LNCaP clone FGC (cell line): ENCODE measurements at places on chromosomes 11 and 22.

DNA sequence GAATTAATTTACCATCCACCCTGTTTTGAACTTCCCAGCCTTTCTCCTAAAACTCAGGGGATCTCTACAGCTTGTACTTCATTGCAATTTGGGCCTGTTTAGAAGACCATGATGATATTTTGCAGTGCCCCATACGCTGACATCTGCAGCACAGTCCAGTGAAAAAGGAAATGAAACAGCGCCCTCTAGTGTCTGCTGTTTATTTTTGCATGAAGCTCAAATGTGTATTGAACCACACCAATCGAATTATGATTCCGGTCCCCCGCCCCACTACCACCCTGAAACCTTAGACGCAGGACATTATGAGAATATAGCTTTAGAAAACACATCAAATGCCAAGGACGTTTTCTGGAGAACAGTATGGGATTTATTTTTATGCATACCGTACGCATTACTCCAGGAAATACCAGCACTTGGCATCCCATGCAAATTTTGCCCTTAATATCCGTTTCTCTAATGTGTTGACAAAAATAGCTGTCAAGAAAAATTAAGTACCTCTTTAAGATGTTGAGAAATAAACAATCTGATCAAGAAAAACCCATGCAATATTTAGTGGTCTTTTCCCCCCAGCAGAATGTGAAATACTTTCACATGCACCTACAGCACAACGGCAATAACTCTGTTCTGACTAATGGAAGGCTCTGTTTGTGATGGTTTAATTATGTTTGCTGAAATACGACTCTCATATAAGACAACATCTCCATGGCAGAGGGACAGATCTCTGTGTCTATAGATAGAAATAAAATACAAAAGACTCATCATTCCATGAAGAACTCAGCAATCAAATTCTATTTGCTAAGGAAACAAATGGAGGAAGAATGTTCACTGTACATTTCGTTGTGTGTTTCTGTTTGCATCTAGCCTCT is 93.9 kb downstream of the TECTA start:
- peak; percentile 92 for DNase-seq

- DNase-seq: no peak
Observed at GRCh38 chr11:99066618-99067317, 46.0 kb downstream of the CNTN5 start.

GRCh38 chr22:27895600-27895999 is 23.5 kb downstream of the PITPNB start:
- DNase-seq: no peak

- DNase-seq: no peak
Observed at GRCh38 chr11:3037040-3037944, 19.9 kb downstream of the CARS1 start.

DNA sequence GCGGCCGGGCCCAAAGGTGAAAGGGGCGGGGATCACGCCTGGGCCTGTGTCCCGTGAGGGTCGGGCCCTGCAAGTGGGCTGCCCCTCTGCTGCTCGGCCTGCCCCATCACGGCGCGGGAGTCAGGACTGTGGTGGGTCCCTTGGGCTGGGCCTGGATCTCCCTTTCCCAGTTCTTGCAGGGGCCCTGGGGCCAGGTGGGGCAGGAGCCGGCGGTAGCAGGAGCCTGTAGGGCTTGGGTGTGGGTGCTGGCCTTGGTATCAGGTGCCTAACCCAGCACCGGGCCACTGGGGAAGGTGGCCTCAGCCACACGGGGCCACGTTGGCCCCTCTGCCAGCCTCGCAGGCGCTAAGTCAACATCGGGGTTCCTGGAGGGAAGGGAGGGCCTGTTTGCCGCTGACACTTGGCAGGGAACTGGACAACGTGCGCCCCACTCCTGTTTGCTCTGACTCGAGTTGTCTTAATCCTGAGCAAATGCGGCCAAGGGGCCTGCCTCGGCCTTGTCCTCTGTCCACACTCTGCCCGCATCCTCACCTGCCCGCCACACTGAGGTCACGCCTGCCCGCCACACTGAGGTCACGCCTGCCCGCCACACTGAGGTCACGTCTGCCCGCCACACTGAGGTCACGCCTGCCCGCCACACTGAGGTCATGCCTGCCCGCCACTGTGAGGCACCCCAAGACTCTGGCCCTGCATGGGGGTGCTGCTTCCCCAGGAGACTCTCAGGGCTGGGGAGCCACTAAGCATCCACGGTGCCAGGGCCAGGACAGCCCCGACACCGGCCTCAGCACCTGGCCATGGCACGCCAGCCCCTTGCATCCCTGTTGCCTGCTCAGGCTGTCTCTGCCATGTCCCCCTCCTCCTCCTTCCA is 14.2 kb upstream of the MUC5B start:
- no peak for DNase-seq

- DNase-seq: no peak
Observed at GRCh38 chr22:48182031-48182430, 1419.6 kb downstream of the TBC1D22A start.

DNA sequence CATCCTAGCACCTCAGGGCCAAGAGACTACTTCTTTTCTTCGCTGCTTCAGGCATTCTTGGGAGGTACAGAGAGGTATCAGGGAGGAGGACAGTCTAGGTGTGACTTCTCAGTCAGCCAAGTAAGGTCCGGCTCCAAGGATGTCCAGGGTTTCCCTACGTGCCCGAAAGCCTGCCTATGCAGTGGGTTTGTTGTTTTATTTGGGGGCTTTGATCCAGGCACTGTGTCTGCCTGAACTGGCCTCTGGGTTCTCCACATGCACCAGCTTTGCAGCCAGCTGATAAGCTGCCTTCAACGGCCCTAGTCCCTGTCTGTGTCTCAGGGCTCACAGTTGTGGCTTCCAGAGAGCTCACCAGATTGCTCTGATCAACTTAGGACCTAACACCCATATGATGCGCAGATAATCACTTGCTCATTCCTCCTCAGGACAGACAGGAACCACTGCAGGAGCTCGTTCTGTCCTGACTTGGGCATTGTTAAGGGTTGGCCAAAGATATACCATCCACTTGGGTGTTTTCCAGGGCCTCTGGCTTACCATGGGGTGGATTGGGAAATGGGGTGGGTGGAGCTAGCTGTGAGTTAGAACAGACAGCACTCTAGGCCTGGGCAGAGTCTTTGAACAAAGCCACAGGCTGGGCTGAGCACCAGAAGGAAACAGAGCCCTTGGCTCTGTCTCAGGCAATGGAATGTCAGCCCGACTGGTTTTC is 45.5 kb upstream of the CRYBB3 start:
- peak; percentile 83 for DNase-seq

GRCh38 chr11:37050311-37050710 is 452.3 kb upstream of the RAG2 start:
- no peak for DNase-seq

DNA sequence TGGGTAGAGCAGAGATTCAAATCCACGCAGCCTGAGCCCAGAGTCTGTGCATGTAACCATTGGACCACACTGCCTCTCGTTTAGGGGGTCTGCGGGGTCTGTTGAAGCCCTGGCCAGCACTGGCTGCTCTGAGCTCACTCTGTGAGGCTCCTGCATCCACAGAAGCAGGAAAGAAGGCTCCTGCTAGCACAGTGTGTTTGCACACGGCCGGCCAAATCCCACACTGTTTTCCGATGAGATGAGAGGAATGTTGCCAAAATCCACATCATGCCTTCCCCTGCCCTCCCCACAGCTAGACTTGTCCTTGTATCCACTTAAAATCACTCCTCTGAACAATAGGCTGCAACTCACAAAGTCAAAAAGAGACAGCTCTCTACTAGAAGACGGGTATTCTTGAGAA is 10.6 kb upstream of the SLC22A12 start:
- peak; percentile 47 for DNase-seq

- no peak for DNase-seq
Observed at GRCh38 chr11:33027846-33028536, 11.4 kb upstream of the TCP11L1 start.

- DNase-seq: no peak
Observed at GRCh38 chr11:75862437-75862836, 47.4 kb downstream of the UVRAG start.

- no peak for DNase-seq
Observed at GRCh38 chr11:65316227-65317024, 1.8 kb downstream of the CDC42EP2 start.

GRCh38 chr11:99645934-99646333 is 625.2 kb downstream of the CNTN5 start:
- DNase-seq: peak; percentile 86

GRCh38 chr11:1040428-1041148 is 4.1 kb upstream of the MUC6 start:
- DNase-seq: no peak

DNA sequence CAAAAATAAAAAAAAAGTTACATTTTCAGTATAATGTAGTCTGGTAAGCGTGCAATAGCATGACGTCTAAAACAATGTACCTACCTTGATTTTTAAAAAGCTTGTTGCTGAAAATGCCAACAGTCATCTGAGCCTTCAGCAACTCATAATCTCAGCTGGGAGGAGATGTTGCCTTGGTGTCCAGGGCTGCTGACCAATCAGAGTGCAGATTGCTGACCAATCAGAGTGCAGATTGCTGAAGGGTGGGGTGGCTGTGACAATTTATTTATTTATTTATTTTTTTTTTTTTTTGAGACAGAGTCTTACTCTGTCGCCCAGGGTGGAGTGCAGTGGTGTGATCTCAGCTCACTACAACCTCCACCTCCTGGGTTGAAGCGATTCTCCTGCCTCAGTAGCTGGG is 17.8 kb downstream of the ZBED4 start:
- DNase-seq: no peak

DNA sequence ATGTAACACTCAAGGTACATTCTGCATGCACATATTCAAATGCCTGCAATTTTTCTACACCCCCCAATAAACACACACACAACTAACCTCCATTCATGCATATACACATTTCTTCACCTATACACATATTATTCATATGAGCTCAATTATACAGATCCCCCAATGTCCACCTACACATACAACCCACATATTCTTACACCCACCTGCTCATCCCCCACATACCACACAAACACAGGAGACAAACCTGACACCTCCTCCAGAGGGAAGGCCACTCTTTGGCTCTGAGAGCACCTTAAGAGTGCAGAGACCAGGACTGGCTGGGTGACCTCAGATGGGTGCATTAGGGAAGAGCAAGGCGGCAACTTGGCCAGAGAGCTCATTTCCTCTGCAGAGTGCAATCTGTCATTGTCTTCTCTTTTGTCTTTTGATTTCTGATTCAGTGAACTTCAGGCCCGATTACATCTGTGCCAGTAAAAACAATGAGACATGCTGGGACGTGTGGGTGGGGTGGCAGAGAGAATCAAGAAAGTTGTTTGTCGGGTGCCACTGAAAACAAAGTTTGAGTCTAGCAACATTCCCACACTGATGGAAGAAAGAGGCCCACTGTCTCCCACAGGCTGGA is 208.4 kb downstream of the NXPE2 start:
- DNase-seq: no peak

DNA sequence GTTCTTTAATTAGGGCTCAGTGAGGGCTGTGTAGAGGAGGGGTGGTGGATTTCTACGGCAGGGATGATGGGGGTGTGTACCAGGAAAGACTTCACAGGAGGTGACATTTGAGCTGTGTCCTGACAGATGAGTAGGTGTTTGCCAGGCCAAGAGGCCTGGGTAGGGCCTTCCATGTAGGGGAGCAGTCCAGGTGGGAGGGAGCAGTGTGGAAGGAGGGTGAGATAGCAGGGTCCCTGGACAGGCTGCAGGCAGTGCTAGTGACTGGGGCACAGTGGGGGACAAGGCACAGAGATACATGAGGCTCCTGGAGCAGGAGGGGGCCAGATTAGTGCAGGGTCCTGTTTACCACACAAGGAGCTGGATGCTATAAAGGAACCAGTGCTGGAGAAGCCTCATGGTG is 147.9 kb upstream of the CADM1 start:
- no peak for DNase-seq

- no peak for DNase-seq
Observed at GRCh38 chr11:16856022-16856471, 117.6 kb downstream of the C11orf58 start.

DNA sequence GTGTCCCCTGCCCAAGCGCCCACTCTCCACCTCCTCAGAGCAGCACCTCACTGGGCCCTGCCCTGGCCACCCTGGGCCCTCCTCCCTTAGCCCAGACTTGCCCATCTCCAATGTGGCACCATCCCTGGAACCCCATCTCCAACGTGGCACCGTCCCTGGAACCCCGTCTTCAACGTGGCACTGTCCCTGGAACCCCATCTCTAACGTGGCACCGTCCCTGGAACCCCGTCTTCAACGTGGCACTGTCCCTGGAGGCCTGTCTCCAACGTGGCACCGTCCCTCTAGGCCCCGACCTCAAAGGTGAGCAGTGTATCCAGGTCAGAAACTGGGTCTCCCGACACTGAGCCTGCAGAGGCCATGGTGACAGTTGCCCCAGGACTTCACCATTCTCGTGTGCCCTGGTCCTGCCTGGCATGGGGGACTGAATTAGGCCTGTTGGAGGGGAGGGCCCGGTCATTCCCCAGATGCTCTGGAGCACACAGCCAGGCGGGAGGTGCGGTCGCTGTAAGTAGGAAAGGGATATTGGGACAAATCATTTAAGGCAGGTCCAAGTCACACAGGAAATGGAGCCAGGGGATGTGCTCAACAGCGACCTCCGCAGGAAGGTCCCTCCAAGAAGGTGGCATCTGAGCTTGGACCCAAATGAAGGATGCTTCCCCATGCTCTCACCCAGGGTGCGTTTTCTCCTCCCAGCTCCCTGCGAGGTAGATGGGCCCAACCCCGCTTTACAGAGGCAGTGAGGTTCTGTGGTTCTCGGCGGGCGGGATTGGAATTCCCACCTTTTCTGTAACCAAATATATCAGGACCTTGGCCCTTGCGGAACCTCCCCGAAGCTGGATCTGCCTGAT is 2.4 kb upstream of the CTSD start:
- DNase-seq: no peak

DNA sequence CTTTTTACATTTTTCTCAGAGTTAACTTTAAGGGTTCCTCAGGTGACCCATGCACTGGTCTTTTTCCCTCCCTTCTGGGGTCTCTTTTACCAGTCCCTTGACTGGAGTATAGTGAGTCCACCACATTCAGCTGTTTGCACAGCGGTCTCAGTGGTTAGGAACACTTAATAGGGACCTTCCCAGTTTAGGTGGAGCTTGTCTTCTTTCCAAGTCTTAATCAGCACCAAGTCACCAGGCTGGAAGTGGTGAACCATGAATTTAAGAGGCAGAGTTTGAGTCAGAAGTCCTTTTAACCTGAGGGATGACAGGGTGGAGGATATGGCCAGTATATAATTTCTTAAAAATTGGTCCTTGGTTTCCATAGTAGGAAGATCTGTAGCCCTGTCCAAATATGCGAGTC is 349.7 kb upstream of the MPPED2 start:
- no peak for DNase-seq

- no peak for DNase-seq
Observed at GRCh38 chr11:31860391-31860790, 49.3 kb upstream of the PAX6 start.

- DNase-seq: no peak
Observed at GRCh38 chr11:95373241-95373640, 142.2 kb upstream of the SESN3 start.

- no peak for DNase-seq
Observed at GRCh38 chr11:122634501-122634900, 21.0 kb upstream of the UBASH3B start.

DNA sequence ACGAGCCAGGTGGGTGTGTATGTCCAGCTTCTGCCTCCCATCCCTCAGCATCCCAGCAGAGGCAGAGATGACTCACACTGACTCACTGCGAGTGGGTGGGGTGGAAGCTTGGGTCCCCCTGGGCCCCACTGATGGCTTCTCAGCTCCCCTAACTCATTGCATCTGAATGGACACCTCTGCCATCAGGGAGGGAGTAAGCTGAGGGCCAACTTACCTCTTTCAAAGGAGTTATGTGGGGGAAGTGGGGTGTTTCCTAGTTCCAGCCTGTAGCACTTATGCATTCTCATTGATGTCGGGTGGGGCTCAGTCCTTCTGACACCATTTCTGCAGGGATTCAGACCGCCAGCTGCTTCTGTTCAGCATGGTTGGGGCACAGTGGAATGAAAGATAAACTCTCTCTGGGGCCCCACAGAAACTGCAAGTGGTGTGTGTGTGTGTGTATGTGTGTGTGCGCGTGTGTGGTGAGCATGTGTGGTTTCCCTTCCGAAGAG is 1425.8 kb downstream of the TBC1D22A start:
- DNase-seq: no peak
